ENCODE measurements at places on chromosomes 1 and 21. TPM values are rescaled to one million over a fixed set of nuclear protein-coding genes. Genes with fewer than 3 reads are reported as not detected.

Gene PDC
- total RNA-seq, result not detected

Gene YTHDF2
- 98.3 TPM for total RNA-seq

Gene OR14K1
- not detected for total RNA-seq

- no peak for DNase-seq
Observed at GRCh38 chr1:16984717-16985116, 4.3 kb upstream of the MFAP2 start.

Gene LAMC1
- total RNA-seq, result 0.66 TPM

- DNase-seq, result no peak
Observed at GRCh38 chr21:28216976-28217523, 775.6 kb downstream of the LTN1 start.

- no peak for DNase-seq
Observed at GRCh38 chr1:241817331-241817792, 30.6 kb upstream of the EXO1 start.
